ENCODE measurements at places on chromosomes 2 and 18.

DNA sequence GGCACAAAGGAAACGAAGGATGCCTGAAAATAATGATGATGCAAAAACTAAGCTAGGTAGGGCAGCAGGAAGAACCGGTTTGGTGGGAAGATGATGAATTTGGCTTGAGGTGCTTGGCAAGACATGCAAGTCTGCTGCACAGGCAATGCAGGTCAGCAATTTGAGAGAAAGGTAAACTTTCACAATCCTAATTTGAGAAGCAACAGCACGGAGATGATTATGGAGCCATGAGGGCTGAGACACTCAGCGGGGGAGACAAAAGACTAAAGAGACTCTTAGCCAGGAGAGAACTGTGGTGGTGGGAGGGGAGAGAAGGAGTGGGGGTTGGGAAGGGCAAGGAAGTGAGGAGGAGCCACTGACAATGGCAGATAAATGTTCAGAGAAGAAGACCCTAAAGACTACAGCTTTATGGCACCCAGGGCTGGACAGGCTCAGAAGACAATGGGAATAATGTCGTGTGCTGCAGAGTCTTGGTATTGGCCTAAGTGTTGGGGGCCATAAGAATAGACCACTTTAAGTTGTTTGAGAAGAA is 19.4 kb upstream of the RNF149 start:
- DNase-seq, result no peak

GRCh38 chr18:55544014-55544413 is 44.0 kb downstream of the TCF4 start:
- DNase-seq, result no peak

GRCh38 chr2:23651187-23652080 is 266.5 kb downstream of the KLHL29 start:
- DNase-seq, result peak; percentile 43

DNA sequence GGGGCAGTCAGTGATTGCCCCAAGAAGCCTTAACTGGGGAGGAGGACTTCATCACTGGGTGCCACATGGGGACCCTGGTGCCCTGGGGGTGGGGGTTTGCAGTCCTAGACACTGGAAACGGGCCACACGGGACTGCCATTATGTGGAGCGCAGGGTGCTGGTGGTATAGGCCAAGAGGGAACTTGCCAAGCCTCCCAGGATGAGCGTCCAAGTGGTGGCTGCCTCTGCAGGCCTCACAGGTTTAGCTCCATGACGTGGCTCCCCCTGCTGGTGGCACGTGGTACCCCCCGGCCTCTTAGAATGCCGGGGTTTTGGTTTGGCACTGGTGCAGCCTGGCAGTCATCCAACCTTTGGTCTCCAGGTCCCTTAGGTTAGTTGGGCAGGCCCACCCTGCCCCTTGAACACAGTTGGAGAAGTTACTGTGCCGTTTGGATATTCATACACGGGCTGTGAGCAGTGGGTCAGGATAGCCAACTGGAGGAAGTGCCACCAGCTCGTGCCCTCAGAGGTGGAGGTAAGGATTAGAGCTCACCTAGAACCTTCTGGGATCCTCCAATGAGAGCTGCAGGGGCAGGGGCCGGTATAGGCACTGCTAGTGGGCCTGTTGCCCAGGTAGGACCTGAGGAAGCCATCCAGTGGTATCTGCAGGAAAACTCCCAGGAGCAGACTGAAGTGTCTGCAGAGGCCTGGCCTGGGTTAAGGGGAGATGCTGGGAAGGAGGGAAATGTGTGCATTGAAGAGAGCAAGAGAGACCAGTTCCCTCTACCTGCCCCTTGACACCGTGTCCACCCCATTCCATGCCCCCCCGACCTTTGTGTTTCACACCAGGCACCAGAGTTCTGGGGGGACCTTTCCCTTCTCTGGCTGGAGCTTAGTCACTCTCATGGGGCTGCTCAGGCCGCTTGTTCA is 5.7 kb downstream of the PTMA start:
- DNase-seq, result peak; percentile 72

GRCh38 chr2:179344280-179344964 is 79.8 kb upstream of the SESTD1 start:
- DNase-seq, result no peak
